ENCODE measurements at places on chromosomes 3 and 15. TPM values are rescaled to one million over a fixed set of nuclear protein-coding genes. Genes with fewer than 3 reads are reported as not detected.

HEG1 gene
- 3.8 TPM for total RNA-seq

BLM gene
- total RNA-seq, result 25.7 TPM

MORF4L1 gene
- 654 TPM for total RNA-seq

SHF gene
- 10.7 TPM for total RNA-seq

UBR1 gene
- total RNA-seq, result 18.8 TPM

DAZL gene
- not detected for total RNA-seq

Measured in G401 (cell line).